Urinary bladder (tissue), 4 donors: ENCODE measurements at places on chromosomes 16 and 17. TPM values are rescaled to one million over a fixed set of nuclear protein-coding genes. Genes with fewer than 3 reads are reported as not detected.
A peak's percentile ranks its signal among the peaks of the same experiment; 100 is the strongest.

DNA sequence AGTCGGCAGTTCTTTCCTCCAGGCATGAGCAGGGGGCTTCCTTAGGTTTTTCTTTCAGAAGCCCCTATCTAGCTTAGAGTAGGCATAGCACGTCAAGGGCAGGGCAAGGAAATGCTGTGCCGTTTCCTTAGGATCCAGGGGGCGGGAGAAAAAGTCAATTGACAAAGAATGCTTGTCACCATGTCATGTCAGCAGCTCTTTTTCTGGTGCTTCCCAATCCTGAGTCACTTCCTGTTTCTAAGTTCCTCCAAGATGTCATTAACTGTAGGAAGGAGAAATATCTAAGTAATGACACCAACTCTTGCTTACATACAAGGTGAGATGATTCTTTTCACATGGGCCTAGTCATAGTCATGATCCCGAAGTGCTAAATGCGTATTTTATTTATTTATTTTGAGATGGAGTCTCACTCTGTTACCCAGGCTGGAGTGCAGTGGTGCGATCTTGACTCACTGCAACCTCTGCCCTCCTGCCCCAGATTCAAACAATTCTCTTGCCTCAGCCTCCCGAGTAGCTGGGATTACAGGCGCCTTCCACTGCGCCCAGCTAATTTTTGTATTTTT is 35.2 kb downstream of the GJC1 start:
- no peak for DNase-seq

Gene ABCA6
- total RNA-seq: 74.6 TPM

DNA sequence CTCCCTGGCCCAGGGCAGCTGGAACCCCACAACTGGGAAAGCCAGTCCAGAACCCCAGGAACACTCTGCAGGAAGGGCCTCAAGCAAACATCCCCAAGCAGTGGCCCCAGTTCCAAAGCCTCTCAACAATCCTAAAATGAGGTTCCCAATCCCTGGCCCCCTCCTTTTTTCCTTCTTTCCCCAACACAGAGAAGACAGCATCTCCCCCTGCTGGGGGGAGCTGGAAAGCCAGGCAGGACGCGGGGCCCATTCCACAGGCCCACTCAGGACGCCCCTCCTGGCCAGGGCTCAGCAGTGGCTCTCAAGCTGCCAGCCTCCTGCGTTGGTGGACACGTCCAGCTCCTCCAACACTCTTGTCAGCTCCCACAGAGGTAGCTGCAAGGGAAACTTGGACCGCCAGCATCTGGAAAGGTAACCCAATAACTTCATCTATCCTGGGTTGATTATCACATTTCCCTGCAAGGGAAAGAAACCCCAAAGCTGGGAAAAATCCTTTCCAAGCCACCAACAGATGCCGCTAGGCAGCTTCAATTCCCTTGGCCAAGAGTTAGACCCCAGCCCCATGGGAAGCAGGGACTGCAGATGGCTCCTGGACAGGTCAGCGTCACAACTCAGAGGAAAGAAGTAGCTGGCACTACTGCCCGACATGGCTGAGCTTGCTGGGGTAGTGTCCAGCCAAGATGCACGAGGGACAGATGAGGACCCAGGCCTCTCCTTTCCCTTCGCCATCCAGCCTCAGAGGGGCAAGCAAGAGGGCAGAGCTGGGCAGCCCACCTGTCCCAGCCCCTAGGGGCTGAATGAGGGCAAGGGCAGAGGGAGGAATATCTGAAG is 7.6 kb downstream of the HDAC5 start:
- no peak for DNase-seq

GRCh38 chr17:43905985-43906852 is 1.1 kb downstream of the MPP2 start:
- peak; percentile 58 for DNase-seq

DNA sequence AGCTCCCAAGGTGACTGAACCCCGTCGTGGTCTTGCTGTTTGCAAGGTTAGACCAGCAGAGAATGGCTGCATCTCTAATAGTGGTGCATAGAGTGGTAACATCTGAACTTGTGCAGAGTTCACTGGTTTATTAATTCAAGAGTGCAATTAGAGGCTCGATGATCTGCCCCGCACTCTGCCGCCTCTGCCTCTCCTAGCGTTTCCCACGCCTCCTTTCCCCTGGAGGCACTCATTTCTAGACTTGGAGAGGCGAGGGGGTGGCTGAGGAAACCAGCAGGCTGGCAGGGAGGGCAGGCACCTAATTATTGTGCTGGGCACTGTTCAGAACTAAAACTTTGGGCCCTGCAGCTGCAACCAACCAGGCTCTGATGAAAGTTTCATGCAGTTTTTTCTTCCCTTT is 363.5 kb upstream of the EEF2KMT start:
- no peak for DNase-seq

- DNase-seq: no peak
Observed at GRCh38 chr16:11712122-11712521, 30.5 kb downstream of the TXNDC11 start.
